Liver (tissue), 10 donors: ENCODE measurements at places on chromosomes 12 and 14. TPM values are rescaled to one million over a fixed set of nuclear protein-coding genes. Genes with fewer than 3 reads are reported as not detected.

The SLC5A8 gene
- not detected for total RNA-seq

The ANO4 gene
- 2.2 TPM for total RNA-seq

The KCNC2 gene
- under 0.01 TPM for total RNA-seq

The LRP1-AS gene
- not detected for total RNA-seq

The ARG2 gene
- 3.1 TPM for total RNA-seq

The HRK gene
- 0.14 TPM for total RNA-seq
